ENCODE measurements at places on chromosomes 6 and 20.

DNA sequence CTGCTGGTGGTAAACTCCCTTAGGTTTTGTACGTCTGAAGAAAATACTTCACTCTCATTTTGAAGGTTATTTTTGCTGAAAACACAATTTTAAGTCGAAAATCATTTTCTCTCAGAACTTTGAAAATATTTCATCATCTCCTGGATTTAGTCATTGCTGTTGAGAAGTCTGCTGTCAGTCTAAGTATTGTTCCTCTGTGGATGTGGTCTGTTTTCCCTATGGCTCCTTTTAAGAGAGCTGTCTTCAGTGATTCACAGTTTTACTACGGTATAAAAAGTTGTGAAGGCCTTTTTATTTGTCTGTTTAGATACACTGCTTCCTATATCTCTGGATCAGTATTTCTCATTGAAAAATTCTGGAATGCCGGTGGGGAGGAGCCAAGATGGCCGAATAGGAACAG lies 159.3 kb downstream of the GJA10 start:
- no peak for DNase-seq

- no peak for DNase-seq
These were observed 94.8 kb upstream of the CNKSR3 start for GRCh38 chr6:154605178-154605881.

- DNase-seq, result peak; percentile 49
These were observed at the start of gene PPP1R18 for GRCh38 chr6:30686009-30686907. Gene PPP1R18 (minus strand): TSS chr6:30686645. CDS start chr6:30686018, 627 bp downstream.

GRCh38 chr20:58790454-58790853 lies 60.2 kb downstream of the GNAS-AS1 start:
- no peak for DNase-seq

- no peak for DNase-seq
These were observed 98.3 kb downstream of the PREX1 start for GRCh38 chr20:48729538-48729937.

GRCh38 chr20:21134883-21135493 lies 9.1 kb downstream of the KIZ start:
- DNase-seq, result no peak

GRCh38 chr6:151002491-151002935 lies 137.0 kb downstream of the MTHFD1L start:
- DNase-seq, result no peak

- DNase-seq, result no peak
These were observed 13.6 kb upstream of the CEP85L start for GRCh38 chr6:118665011-118665410.

GRCh38 chr6:54719633-54720032 lies 126.9 kb upstream of the FAM83B start:
- no peak for DNase-seq

DNA sequence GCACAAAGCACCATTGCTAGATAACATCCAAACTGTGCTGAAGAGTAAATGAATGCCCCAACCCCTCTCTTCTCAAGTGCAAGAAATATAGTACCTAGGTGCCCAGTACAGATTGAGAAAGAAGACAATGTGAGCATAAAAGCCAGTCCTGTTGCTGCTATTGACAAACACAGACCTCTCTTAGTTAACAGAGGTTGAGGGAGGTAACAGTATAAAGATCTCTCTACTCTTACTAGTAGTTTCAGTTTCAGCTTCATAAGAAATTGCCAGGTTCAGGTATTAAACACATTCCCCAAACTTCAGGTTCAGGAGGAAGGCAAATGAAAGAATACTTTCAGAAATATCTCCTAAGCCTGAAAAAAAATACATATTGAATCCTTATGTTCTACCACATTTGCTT lies 31.4 kb downstream of the TBC1D32 start:
- no peak for DNase-seq

GRCh38 chr6:105484238-105485161 lies 81.6 kb upstream of the PREP start:
- DNase-seq, result no peak

DNA sequence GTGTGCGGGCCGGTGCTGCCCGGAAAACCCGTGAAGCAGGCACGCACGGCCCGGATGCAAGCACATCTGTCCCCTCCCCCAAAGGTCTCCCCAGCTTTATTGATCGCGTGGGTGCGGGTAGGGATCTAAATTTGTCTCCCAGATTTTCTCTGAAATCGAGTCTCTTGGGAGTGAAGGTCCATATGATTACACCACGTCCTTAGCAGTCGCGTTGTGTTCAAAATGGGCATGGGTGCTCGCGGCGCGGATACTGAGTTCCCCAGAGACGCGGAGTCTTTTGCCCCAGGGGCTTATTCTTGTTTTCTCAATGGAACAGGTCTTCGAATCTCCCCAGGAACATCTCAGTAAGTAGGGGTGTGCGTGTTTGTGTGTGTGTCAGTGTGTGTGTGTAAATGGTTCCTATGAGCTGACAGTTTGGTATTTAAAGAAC lies 2.8 kb upstream of the ZNF292 start:
- no peak for DNase-seq

DNA sequence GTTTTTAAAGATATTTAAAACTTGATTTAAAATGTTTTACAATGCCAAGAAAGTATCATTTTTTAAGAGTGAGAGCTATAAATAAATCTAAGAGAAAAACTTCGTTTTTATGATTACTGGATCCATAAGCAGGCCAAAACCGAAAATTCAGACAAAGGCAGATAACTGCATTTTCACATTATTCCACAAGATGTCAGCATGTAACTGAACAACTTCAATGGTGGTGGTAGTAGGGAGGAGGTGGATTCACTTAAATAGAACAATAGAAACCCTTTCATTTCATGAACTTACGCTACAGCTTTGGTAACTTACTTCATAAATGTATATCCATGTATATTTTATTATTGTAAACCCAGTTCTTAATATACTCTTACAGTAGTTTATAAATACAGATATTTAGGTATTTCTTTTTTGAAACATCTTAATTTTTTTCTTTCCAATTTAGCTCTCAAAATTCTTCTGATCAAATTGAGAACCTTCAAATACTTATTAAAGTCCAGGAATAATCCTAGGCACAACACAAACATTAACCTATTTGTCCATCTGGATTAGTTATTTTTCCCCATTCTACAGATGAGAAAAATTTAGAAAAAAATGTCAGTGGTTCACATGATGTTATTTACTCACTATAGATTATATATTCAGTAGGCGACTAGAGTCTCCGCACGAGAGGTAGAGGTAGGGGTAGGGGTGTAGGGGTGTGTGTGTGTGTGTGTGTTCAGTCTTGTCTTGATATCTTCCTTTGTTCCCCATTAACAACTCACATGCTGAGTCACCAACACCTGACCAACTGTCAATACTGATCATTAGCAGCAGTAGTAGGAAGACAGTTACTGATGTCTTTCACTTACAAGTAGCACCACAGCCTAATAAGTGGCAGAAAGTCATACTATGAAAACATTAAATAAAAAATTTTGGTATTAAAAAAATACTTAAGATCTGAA lies 111.5 kb downstream of the ARHGAP18 start:
- DNase-seq, result no peak

DNA sequence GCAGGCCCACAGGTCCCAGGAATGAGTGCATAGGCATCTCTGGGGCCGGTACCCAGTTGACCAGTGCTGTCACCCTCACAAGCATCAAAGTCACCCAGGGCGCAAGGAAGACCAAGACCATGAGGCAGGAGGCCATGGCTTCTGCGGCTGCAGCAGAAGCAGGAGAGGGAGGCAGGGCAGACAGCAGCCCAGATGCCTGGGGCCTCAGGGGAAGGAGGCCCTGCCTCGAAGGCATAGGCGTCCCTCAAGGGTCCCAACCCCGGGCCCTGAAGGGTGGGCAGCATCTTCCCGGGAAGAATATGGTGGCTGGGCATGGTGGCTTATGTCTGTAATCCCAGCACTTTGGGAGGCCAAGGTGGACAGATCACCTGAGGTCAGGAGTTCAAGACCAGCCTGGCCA lies 3.0 kb downstream of the FAM209A start:
- no peak for DNase-seq

GRCh38 chr6:156010-156409 lies 136.3 kb upstream of the DUSP22 start:
- DNase-seq, result no peak

GRCh38 chr6:684831-685636 lies 7.9 kb downstream of the EXOC2 start:
- no peak for DNase-seq

GRCh38 chr6:24897186-24897585 lies 38.6 kb downstream of the RIPOR2 start:
- DNase-seq, result no peak

DNA sequence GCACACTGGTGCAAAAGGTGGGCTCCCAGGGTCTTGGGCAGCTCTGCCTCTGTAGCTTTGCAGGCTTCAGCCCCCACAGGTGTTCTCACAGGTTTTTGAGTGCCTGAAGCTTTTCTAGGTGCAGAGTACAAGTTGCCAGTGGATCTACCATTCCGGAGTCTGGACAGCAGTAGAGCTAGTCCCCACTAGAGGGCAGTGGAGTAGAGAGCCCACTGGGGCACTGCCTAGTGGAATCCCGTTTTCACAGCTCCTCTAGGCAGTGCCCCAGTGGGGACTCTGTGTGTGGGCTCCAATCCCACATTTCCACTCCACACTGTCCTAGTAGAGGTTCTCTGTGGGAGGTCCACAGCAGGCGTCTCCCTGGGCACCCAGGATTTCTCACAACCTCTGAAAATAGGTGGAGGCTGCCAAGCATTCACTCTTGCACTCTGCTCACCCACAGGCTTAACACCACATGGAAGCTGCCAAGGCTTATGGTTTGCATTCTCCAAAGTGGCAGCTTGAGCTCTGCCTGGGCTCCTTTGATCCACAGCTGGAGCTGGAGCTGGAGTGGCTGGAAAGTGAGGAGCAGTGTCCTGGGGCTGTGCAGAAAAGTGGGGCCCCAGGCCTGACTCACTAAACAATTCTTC lies 86.3 kb upstream of the PROKR2 start:
- no peak for DNase-seq

DNA sequence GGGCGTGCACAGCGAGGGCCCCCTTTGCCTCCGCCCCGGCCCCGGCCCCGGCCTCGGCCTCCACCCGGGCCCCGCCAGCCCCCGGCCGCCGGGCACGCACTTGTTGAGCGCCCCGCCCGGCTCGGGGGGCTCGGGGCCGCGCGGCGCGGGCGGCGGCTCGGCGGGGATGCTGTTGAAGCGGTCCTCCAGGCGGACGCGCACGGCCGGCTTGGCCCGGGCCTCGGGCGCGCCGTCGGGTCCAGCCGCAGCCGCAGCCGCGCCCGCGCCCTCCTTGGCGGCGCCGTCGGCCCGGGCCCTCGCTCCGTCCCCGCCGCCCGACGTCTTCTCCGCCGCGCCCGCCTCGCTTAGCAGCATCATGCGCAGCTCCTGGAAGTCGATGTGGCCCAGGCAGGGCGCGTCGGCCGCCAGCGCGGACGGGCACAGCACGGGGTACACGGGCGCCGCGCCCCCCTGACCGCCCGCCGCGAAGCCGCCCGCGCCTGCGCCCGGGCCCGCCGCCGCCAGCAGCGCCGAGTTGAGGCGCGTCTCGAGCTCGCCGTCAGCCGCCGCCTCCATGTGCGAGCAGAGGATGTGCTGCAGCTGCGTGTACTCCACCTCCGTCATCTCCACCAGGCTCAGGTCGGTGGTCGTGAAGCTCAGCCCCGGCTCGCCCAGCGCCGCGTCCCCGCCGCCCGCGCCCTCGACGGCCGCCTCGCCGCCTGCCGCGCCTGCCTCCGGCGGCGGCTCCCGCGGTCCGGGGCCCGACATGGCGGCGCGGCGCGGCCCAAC lies 514 bp downstream of the TCFL5 start:
- no peak for DNase-seq

- DNase-seq, result no peak
These were observed 197.9 kb downstream of the LRFN2 start for GRCh38 chr6:40389254-40389653.

- DNase-seq, result no peak
These were observed 671 bp downstream of the CDH4 start for GRCh38 chr20:61252601-61253263.

DNA sequence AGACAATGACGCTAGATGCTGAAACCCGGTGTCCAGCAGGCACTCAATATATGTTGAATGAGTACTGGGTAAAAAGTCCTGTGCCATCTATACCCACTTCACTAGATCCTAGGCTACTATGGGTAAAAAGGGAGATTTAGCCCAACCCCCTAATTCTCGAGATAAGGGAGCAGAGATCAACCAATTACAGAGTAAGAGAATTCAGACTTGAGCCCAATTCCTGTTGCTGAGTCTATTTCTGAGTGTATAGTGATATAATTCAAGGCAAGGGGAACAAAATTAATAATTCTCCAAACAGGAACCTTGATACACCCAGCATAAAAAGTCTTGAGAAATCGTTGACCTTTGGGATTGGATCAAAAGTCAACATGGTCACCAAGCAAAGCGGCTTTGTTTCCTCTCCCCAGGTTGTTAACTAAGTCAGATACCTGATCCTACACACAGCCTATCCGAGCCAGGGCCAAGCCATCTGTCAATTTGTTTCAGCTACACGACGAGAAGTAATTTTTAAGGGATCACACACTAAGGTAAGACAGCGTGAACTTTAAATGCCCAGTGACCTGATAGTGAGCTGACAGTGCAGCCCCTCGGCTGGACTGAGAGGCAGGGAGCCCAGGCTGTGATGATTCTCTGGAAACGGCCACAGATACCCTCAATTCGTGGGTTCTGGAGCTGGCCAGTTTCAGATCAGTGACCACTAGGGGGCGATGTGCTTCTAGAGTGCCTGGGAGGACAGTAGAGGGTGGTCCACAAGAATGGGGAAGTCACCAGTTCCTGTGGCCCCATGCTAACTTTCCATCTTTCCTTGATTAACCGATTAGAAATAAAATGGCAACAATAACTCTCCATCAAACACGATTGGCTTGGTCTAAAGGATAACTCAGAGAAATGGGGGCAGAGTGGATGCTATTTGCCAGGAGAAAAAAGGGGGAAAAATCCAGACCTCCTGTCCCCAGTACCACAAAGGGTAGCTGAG lies 46.2 kb downstream of the SLC22A23 start:
- DNase-seq, result peak; percentile 10

DNA sequence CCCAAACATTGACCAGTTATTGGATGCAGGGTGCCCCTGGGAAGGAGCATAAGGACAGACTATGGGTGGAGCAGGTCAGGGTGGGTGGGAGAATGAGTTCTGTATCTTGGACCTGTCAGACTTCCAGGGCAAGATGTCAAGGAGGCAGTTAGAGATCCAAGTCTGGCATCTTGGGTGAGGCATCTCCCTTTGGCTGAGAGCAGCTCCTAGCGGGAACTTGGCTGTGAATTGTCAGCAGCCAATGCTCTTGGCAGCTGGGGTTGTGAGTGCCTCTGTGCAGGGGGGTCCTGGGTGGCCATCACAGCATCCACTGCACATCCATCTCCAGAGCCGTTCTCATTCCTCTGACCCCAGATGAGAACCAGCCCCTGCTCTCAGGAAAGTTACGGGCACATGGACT lies 117.0 kb upstream of the MYL9 start:
- DNase-seq, result no peak

DNA sequence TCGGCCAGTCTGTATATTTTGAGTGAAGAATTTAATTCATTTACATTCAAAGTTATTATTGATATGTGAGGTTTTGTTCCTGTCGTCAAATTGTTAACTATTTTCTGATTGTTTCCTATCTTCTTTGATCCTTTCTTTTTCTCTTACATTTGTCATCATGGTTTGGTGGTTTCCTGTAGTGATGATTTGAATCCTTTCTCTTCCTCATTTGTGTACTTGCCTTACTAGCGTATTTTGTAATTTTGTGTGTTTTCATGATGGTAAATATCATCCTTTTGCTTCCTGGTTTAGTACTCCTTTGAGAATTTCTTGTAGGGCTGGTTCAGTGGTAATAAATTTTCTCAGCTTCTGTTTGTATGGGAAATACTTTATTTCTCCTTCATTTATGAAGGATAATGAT lies 151.7 kb upstream of the CEP162 start:
- DNase-seq, result no peak
